ENCODE measurements at places on chromosomes 5 and 9. TPM values are rescaled to one million over a fixed set of nuclear protein-coding genes. Genes with fewer than 3 reads are reported as not detected.

The SAXO1 gene
- not detected for total RNA-seq

The ASTN2 gene
- total RNA-seq, result 5.4 TPM

The TAF11L10 gene
- total RNA-seq, result not detected

The SLC6A18 gene
- not detected for total RNA-seq

The IFNA2 gene
- not detected for total RNA-seq

The ATP6V1G1 gene
- 37.4 TPM for total RNA-seq

The KIF20A gene
- 63.0 TPM for total RNA-seq

The C1QTNF3 gene
- total RNA-seq, result 2.7 TPM

The EFNA5 gene
- not detected for total RNA-seq

The C9orf153 gene
- 0.39 TPM for total RNA-seq

The ZNF300 gene
- total RNA-seq, result 2.2 TPM

The GABRB2 gene
- not detected for total RNA-seq

The FGD3 gene
- 49.7 TPM for total RNA-seq

The PCDHB2 gene
- total RNA-seq, result not detected

The LVRN gene
- total RNA-seq, result 0.31 TPM

The ZER1 gene
- 17.3 TPM for total RNA-seq

The ECSCR gene
- total RNA-seq, result not detected
